Heart left ventricle (tissue), 16 donors: ENCODE measurements at places on chromosomes 6 and 20. TPM values are rescaled to one million over a fixed set of nuclear protein-coding genes. Genes with fewer than 3 reads are reported as not detected.

The RIMS4 gene
- 0.06 TPM for polyA plus RNA-seq

The CNKSR3 gene
- 5.9 TPM for polyA plus RNA-seq

The BPIFB2 gene
- not detected for polyA plus RNA-seq

The IYD gene
- polyA plus RNA-seq, result not detected

The HMGCLL1 gene
- polyA plus RNA-seq, result 0.38 TPM
